Activated gamma-delta T cell treated with anti-CD3 and anti-CD28 coated beads, Interleukin-2, amount 50 U/mL, for 16 hours (primary cell): ENCODE measurements at places on chromosomes 11 and 22.

- no peak for DNase-seq
These were observed 18.2 kb upstream of the TUB start for GRCh38 chr11:8062781-8063257.

- DNase-seq: no peak
These were observed 9.0 kb downstream of the SPCS2 start for GRCh38 chr11:74957937-74958629.

GRCh38 chr22:41969110-41969646, at the start of gene SEPTIN3:
SEPTIN3 (plus strand) TSS chr22:41969443; CDS start chr22:41971493, 2,050 bp downstream.
- DNase-seq: no peak

DNA sequence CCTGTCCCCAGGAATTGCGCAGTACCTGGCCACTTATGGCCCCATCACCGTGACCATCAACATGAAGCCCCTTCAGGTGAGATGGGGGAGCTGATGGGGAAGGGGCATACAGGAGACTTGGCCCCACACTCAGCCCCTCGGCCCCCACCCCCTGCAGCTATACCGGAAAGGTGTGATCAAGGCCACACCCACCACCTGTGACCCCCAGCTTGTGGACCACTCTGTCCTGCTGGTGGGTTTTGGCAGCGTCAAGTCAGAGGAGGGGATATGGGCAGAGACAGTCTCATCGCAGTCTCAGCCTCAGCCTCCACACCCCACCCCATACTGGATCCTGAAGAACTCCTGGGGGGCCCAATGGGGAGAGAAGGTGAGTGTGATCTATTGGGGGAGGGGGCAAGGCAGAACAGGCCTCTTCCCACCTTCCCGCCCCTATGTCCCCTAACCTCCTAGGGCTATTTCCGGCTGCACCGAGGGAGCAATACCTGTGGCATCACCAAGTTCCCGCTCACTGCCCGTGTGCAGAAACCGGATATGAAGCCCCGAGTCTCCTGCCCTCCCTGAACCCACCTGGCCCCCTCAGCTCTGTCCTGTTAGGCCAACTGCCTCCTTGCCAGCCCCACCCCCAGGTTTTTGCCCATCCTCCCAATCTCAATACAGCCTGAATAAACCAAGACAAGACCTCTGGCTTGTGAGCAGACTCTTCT, 3.6 kb downstream of the CTSW start:
- DNase-seq: no peak

DNA sequence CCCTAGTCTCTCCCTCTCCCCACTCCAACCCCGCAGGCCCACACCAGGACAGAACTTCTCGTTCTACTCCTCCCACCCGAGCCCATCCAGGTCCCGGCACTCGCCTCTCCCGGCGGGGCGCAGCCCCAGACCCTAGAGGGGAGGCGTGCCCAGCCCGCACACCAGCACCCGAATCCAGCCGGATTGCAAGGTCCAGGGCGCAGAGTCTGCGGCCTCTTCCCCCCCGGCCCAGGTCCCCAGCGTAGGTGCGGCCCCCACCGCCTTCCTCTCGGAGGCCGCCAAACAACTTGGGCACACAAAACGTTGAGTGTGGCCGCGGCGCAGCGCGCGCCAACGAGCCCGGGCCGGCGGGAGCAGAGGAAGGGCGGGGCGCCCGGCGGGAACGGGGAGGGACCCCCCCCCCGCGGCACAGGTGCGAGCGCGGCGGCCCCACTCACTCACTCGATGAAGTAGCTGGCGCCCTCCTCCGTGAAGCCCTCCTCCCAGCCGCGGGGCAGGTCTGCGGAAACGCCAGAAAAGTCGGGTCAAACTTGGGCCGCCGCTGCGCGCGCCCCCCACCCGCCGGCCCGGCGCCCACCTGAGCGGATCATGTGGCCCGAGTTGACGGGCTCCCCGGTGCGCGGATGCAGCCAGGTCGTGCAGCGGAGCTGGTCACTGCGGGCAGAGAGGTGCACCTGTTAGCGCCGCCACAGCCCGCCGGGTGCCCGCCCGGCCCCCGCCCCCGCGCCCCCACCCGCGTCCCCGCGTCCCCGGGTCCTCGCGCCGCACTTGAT, 480 bp downstream of the PLEKHA7 start:
- peak; percentile 6 for DNase-seq

DNA sequence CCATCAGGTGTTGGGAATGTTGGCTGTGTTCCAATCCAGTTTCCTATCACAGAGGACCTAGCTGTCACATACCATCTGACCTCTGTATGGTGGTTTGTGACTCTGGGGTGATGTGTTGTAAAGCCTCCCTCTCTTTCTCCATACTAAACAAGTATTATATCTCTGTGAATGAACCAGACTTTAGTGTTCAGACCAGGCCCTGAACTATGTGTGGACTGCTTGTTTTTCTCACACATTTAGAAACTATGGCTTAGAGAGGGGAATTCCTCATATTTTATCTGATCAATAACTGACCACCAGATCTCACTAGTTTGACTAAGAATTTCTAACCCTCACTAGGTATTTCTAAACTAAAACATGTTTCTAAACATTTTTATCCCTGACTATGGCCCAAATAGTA, 17.5 kb downstream of the NCR3LG1 start:
- DNase-seq: no peak

- no peak for DNase-seq
These were observed 16.9 kb downstream of the CTTN start for GRCh38 chr11:70415191-70415590.

GRCh38 chr11:19433367-19433766, 192.6 kb upstream of the E2F8 start:
- DNase-seq: no peak

- DNase-seq: no peak
These were observed at the start of gene VPREB3 for GRCh38 chr22:23754220-23754919. VPREB3 (minus strand) TSS chr22:23754425; CDS start chr22:23754363, 62 bp downstream.

DNA sequence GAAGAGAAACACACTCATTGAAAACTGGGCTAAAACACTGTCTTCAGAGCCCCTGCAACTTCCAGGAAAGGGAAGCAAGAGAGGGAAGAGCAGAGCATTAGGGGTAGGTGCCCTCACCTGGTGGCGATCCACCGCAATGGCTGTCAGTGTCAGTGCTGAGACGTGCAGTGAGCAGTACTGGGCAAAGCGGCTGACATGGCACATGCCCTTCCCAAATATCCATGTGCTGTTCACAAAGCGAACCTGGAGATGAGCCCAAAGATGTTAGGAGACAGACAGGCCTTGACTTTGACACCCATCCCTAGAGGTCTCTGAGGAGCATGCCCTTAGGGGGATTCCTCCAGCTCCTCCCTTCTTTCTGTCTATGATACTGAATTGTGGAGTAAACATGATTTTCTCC, 4.9 kb downstream of the GPR83 start:
- DNase-seq: no peak

GRCh38 chr11:86625981-86626380, 46.4 kb downstream of the ME3 start:
- no peak for DNase-seq

- DNase-seq: no peak
These were observed at the start of gene LUZP2 for GRCh38 chr11:24496736-24497725. LUZP2 (plus strand) TSS chr11:24497053.

DNA sequence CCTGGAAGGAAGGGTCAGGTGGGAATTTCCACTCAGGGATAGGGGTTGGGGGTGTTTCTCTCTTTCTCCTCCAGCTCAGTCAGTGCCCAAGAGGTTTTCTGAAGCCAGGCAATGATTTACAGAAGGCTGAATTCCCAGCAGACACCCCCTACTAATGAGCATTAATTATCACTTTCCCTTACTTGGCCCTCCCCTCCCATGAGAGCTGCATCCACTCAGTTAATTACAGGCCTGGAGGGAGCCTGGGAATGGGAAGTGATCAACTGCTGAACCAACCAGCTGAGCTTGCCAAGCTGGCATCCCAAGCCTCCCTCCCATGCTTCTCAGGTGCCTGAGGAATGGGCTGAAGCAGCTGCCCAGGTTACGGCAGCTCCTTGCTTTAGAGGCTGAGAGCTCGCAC, 992 bp downstream of the LGALS12 start:
- DNase-seq: no peak

DNA sequence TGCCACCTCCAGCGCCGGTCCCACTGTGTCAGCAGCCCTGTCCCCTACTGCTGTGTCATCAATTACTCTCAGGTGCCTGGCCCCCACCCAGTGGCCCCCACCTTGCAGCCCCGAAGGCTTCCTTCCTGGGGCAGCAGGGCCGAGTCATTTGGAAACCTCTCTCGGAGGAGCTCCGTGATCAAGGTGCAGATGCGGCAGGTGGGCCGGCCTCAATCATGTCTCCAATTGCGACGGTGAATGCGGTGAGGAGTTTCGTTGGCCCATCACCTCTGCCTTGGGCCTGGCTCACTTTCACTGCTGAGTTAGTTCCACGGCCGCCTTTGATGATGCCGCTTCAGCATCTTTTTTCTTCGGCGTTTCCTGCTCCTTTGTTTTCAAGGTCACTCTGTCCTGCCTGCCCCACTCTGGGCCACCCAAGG, 11.3 kb upstream of the CXCR5 start:
- no peak for DNase-seq
